ENCODE measurements at places on chromosomes 11 and 22.

DNA sequence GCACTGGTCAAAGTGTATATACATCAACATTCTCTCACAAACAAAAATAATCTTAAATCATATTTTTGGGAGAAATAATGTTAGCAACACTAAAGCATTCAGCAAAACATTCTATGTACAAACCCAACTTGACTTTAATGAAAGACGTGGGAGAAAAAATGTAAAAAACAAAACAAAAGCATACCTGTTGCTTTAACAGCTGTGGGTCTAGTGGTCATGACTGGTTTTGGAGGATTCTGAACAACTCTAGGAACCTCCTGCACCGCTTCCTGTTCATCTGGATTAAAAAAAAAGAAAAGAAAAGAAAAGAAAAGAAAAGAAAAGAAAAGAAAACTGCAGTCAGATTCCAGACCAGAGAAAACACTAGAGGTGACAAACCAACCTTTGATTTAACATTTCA, 2.1 kb downstream of the FNBP4 start:
- DNase-seq, result no peak

DNA sequence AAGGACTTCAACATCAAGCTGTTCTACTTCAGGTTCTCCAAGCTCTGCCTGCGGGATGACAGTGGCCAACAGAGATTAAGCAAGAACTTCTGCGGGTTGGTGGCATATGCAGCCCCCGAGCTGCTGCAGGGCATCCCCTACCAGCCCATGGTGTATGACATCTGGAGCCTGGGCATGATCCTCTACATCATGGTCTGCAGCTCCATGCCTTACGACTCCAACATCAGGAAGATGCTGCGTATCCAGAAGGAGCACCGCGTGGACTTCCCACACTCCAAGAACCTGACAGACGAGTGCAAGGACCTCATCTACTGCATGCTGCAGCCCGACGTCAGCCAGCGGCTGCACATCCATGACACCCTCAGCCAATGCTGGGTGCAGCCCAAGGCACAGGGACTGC, 2.8 kb upstream of the DGCR2 start:
- DNase-seq, result no peak

DNA sequence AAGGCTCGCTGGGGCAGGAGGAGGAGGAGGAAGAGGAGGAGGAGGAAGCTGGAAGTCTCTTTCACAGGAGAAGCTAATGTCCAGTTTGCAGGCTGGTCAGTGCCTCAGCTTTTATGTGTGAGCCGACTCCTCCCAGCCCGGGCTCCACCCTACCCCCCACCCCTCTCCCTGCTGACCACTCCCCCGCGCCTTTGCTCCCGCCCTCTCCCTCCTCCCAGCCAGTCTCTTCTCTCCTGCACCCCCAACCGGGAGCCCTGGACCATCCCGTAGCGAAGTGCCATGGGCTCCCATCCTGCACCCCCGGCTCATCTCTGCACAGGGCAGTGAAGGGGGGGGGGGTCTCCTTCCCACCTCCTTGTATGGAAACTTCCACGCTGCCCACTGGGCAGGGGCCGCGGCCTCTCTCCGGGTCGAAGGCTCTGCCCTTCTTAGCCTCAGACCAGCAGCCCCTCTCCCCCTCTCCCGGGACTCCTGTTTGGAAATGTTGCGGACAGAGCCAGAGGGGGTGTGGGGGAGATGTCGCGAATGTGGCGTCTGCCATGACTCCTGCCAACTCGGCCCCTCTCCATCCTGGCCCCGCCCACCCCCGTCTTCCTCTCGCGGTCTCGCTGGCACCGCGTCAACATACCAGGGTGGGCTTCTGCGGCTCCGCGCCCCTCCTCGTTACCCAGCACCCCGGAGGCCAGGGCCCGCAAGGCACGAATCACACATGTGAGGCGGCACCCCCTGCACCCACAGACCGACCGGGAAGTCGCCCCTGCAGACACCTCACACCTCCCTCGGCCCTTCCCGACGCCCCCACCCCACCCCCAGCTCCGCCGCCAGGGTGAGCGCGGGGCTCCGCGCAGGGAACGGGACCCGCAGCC, 1.8 kb downstream of the IGF2 start:
- DNase-seq, result no peak

- DNase-seq, result no peak
These were observed 16.4 kb upstream of the KAT5 start for GRCh38 chr11:65695459-65696241.

GRCh38 chr11:117941976-117942654, 12.9 kb upstream of the TMPRSS13 start:
- DNase-seq, result no peak

Measured in NCI-H446 (cell line).